Stimulated activated CD8-positive, alpha-beta memory T cell treated with anti-CD3 and anti-CD28 coated beads, Interleukin-15, amount 100 ng/mL, for 4 hours (primary cell): ENCODE measurements at places on chromosomes 7 and 10.

DNA sequence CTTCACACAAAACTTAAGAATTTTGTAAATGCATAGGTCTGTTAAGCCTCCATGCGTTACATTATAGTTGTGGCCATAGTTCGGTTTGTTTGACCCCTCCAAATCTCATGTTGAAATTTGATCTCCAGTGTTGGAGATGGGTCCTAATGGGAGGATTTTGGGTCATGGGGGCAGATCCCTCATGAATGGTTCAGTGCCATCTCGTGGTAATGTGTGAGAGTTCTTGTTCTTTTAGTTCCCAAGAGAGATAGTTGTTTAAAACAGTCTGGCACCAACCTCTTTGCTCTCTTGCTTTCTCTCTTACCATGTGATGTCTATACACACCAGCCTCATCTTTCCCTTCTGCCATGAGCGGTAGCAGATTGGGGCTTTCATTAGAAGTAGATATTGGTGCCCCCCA, 264.3 kb downstream of the TCF7L2 start:
- no peak for DNase-seq

DNA sequence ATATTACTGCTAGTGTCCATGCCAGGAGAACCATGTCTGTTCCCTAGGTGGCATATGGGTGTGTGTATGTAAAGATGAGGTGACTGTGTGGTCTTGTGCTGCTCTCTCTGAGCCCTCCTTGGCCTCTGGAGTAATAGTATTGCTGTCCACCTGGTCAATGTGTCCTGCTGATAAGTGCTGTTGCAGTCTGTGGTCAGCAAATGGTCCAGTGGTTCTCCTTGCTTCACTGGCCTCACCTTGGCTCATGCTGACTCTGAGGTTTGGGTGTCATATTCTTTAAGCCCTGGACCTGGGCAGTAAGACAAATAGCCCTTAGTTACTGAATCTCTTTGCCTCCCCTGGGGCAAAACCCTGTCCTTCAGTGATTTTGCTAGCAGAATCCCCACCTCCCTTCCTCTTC, 56.8 kb downstream of the TPST1 start:
- DNase-seq, result no peak

GRCh38 chr7:75813781-75814236, at the start of gene CCL24:
TSS of gene CCL24 (minus strand) at chr7:75813806. CDS start at chr7:75813715, 91 bp downstream.
- no peak for DNase-seq

- no peak for DNase-seq
Observed at GRCh38 chr10:78672918-78673317, 395.8 kb upstream of the ZMIZ1 start.

GRCh38 chr7:52410032-52410431, 625.4 kb upstream of the POM121L12 start:
- DNase-seq, result no peak

DNA sequence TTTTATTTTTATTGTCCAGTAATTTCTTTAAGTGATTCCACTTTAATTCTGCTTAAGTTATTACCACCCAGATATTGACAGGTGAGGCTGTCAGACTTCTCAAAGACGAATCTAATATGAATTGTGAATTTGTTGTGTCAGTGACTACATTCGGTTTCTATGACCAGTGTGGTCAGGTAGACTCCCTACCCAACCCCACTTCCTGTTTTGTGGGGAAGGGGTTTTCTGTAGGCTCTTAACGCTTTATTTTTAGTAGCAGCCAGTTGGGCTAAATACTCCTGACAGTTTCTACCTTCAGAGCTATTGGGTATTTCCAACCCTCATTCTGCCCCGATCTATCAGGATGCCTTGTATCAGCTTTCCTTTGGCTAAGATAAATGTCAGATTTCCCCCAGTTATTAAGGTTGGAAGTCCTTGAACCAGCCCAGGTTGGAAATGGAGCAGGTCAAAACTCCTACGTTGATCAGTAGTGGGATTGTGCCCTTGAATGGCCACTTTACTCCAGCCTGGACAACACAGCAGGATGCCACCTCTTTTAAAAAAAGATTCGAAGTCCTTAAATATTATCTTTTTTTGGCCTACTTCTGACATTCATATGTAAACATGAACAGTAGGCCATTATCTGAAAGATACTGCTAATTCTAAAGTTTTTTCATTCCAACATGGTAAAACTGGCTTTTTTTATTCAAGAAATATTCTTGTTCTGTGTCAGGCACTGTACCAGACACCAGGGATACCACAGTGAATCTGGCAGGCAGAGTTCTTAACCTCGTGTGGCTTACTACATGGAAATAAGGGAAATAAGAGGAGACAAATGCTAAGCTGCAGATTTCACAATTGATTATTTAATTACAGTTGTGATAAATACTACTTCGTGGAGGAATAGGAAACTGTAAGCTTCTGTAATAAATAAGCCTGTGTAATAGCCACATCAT, 133.3 kb upstream of the SAMD8 start:
- DNase-seq, result peak; percentile 24

DNA sequence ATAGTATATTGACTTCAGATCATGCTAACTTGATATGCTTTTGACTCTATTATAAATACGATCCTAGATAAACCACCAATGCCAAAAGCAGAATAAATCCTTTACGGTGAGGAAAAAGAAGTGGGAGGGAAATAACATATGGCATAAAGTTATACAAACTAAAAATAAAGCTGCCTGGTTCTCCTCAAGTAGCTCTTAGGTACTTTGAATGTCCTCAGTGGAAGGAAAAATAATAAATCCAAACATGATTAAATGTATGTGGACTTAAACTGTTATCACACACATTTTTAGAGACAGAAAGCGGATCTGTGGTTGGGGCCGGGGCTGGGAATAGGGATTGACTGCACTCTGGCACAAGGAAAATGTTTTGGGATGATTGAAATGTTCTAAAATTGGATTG, 23.6 kb downstream of the EEPD1 start:
- DNase-seq, result no peak

GRCh38 chr10:17701301-17701700, 50.7 kb upstream of the TMEM236 start:
- no peak for DNase-seq

- no peak for DNase-seq
Observed at GRCh38 chr7:150415161-150416153, 35.0 kb upstream of the GIMAP8 start.

GRCh38 chr10:125811251-125811650, 11.8 kb downstream of the UROS start:
- no peak for DNase-seq

GRCh38 chr7:18356191-18356645, 139.3 kb upstream of the HDAC9 start:
- DNase-seq, result no peak

- DNase-seq, result no peak
Observed at GRCh38 chr7:92643821-92644220, 53.6 kb upstream of the FAM133B start.

DNA sequence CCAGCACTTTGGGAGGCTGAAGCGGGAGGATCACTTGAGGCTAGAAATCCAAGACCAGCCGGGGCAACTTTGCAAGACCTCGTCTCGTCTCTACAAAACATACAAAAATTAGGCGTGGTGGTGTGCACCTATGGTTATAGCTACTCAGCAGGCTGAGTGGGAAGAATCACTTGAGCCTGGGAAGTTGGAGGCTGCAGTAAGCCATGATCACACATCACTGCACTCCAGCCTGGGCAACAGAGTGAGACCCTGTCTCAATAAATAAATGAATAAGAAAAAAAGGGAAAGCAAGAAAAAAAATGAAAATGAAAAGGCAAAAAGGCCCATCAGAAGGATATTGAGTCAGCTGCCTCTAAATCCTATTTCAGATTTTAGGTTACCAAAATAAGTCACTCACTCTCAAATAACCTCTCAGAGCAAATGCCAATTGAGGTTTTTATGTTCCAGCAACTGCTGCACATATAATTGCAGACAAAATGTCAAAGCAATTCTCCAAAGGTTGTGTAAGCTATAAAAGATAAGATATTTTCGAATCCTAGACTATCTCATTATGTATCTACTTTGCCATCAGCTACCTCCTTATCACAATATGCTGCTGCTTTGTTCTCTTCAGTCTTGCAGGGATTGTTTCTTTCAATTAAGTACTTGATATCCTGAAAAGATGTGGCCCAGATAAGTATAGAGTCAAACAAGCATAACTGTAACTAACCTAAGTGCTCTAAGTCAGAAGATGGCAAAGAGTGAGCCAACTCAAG, 4.7 kb downstream of the BAZ1B start:
- DNase-seq, result no peak

GRCh38 chr7:31078363-31078990, 26.4 kb downstream of the ADCYAP1R1 start:
- DNase-seq, result no peak

GRCh38 chr7:42972699-42973500, 40.7 kb downstream of the MRPL32 start:
- DNase-seq, result no peak

DNA sequence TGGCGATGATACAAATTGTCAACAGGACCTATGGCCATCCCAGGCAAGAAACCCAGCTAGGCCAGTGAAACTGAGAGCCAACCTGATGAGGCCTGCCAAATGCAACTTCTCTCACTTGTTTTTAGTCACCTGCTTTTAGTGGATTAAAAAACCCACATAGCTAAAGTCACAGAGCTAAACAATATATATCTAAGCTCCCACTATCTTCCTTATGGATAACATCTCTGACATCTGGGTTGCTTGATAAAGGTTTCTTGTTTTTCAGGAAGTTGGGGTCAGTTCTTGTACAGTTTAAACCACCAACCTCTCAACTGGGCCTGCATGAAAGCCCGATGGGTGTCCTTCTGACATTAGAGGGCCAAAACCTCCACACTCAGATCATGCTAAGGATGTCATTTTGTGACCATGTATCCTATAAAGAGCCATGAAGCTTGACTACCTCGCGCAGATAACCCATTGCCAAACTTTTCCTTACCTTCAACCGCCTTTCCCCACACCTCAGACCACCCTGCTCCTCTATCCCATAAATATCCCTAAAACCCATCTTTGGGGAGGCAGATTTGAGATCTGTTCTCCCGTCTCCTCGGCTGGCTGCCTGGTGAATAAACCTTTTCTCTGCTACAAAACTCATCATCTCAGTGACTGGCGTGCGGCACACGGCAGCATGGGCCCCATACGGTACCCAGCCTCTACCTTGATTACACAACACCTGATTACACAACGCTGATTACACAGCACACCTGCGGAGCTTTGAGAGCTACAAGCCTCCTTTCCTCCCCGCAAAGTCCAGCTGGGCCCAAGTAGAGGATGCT, 797 bp upstream of the STMP1 start:
- no peak for DNase-seq

- DNase-seq, result no peak
Observed at GRCh38 chr10:93947055-93947454, 46.7 kb upstream of the PLCE1 start.
